Stimulated activated CD4-positive, alpha-beta T cell treated with anti-CD3 and anti-CD28 coated beads, Interleukin-1b, Interleukin-23, amount 100 ng/mL, for 1 hour (primary cell): ENCODE measurements at places on chromosomes 1 and 21.
A peak's percentile ranks its signal among the peaks of the same experiment; 100 is the strongest.

DNA sequence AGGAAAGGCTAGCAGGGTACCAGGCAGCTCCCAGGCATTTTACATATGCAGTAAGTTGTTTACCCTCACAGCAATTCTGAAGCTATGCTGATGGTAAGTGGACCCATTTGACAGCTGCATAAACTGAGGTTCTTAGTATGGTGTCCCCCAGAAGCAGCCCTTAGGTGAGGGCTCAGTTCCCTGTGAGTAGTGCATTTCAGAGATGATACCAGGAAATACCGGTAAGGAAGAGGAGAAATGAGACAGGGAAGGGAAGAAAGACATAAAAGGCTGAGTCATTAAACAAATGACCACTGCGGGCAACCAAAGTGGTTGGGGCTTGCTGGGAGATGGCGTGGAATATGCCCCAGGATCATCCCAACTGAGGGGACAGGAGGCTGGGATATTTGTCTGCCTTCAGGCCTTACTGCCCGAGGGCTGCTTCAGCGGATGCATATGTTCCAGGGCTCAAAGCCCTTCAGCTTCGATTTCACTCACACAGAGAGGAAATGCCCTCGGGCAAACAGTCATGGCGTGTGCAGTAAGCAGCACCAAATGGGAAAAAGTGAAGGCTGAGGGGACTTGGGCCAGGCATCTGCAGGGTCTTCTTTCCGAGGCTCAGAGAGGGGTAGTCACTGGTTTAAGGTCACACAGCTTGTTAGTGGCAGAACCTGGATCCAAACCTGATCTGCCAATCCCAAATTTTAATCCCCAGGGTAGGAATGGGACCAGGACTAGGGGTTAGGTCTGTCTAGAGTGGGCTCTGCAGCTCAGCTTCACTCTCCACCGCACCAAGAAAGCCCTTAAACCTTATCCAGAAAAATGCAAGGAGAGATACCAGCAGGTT, 133.7 kb upstream of the RUNX3 start:
- no peak for DNase-seq

DNA sequence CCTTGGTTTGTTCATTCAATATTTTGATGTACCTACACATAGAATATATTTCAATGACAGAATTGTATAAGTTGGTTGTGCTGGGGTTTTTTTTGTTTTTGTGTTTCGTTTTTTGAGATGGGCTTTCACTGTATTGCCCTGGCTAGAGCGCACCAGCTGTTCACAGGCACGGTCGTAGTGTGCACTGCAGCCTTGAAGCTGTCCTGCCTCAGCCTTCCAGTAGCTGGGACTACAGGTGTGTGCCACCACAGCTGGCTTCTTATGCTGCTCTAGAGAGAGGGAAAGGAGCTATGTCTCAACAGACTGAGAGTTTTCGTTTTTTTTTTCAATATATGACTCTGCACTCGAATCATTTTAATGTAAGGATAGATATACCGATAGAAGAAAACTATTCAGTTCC, 102.6 kb downstream of the NTNG1 start:
- no peak for DNase-seq

- no peak for DNase-seq
Observed at GRCh38 chr1:7592120-7592798, 178.8 kb upstream of the VAMP3 start.

GRCh38 chr1:24535021-24535424, 20.9 kb upstream of the NCMAP start:
- DNase-seq, result peak; percentile 28

- no peak for DNase-seq
Observed at GRCh38 chr1:189336115-189337100, 1141.3 kb downstream of the BRINP3 start.

GRCh38 chr1:183435497-183435896, 17.3 kb upstream of the NMNAT2 start:
- no peak for DNase-seq

DNA sequence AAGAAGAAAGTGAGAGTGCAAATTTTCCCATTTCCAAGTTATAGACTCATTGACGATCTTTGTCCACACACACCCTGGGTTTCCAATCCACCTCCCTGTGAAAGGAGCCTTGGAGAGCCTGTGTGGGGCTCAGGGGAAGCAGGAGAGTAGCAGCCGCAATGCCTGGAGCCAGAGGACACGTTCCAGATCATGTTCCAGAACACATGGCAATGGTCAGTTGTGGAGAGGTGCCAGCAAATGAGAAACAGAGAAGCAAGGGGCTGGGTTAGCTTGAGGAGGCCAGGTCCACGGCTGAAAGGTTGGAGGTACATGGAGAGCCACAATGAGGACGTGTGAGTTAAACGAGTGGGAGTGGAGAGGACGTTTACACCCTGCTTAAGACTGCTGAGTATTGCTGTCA, 33.0 kb upstream of the SIPA1L2 start:
- DNase-seq, result no peak

DNA sequence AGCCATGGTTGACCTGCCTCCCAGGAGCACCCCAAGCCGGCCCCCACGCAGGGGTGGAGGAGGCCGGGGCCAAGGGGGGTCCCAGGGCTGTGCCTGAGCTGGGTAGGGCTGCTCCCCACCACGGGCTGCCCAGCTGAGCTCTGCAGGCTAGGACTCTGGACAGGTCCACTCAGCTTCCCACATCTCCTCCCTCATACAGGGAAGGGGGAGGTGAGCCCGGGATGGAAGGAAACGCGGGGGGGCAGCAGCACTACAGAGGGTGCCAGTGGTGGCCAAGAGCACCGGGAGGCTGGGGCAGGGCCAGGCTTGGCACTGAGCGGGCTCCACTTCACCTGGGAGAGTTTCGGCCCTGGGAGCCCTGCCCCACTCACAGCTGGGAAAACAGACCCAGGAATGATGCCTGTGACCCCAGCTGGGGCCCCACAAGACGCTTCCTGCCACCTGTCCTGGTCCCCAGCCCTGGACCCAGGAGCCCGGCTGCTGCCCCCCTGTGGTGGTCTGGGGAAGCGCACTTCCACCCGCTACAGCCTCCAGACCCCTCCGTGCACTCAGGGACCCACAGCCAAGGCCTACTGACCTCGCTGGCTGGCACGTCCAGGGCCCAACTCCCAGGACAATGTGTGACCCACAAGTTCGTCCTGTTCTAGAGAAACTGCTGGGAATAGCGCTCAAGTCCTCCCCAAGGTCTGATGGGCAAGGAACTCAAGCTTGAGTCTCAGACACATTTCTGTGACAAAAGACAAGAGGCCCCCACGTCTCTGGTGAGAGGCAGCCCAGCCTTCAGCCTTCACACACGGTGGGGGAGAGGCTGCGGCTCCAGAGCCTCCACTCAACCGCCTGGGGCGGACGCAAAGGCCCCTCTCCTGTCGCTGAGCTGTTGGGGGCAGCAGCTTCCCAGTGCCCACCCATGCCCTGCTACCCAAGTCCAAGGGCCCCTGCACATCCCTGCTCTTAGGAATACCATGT, 3.0 kb downstream of the AURKAIP1 start:
- peak; percentile 69 for DNase-seq
